Stimulated activated CD4-positive, alpha-beta T cell treated with anti-CD3 and anti-CD28 coated beads, Interleukin-1b, Interleukin-23, amount 100 ng/mL, for 1 hour (primary cell): ENCODE measurements at places on chromosomes 5 and 9.

DNA sequence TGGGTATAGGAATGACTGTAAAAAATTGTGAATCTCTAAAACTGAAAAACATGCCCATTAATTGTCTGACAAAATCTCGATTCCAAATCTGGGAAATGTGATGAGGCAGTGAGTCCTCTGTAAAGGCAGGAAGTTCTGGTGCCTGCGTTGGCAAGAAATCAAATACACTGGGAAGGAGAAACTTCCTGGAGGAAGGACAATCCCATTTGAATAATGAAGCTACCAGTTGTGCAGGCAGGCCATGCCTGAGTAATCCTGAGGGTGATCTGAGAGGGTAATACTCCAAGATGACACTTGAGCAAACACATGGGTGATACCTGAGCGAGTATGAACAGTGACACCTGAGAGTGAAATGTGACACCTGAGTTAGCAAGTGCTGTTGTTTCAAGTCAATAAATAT, 49.7 kb downstream of the KIF24 start:
- DNase-seq, result no peak

GRCh38 chr5:140690376-140690932, 716 bp downstream of the HARS1 start:
- no peak for DNase-seq

DNA sequence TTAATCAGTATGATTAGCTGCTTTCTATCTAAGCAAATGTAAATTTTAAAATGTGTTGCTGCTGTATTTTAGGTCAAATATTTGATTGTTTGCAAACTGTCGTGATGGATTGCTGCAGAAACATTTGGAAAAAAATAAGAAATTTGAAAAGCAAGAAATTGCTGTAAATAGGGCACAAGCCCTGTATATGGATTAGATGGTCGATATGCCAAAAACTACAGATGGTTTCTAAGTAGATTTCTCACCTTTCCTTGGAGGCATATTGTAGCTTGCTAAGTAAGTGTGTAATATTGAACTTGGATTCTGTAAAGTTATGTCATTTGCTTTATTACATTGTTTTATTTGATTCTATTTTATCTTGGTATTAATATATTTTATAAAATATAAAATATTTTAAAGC, 13.1 kb downstream of the LECT2 start:
- DNase-seq, result no peak

GRCh38 chr5:89299998-89300397, 417.0 kb upstream of the MEF2C start:
- DNase-seq, result no peak

DNA sequence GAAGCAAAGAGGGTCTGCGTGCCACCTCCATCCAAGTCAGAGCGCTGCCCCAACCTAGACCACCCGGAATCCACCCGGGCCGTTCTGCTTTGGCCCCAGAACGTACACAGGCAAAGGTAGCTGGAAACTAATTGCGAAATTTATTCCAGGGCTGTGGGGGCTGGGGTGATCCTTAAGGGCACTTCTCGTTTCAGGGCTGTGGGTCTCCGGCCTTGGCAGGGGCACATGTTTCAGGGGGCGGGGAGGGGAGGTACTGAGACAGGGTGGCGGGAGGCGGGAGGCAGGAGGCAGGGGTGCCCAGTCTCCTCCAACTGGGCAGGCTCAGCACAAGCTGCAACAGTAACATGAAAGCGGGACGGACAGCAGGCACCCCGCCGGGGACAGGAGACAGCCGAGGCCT, 26.1 kb downstream of the NR5A1 start:
- no peak for DNase-seq

DNA sequence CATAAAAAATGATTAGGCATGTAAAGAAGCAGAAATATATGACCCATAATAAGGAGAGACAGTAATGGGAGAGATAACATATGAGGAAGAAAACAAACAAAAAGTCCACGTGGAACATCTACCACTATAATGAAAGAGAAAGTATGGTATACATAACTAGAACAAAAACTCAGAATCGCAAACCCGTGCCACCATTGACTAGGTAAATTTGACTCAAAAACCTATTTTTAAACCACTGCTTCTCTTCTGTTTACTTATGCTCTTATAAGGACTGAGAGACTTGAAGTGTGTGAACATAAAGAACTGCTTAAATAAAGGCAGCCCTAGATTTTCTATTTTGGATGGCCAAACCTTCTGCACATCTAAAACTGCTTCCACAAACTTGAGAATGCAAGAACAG, 330.7 kb downstream of the CAAP1 start:
- DNase-seq, result no peak

- no peak for DNase-seq
Observed at GRCh38 chr5:109155625-109156024, 254.1 kb downstream of the PJA2 start.

DNA sequence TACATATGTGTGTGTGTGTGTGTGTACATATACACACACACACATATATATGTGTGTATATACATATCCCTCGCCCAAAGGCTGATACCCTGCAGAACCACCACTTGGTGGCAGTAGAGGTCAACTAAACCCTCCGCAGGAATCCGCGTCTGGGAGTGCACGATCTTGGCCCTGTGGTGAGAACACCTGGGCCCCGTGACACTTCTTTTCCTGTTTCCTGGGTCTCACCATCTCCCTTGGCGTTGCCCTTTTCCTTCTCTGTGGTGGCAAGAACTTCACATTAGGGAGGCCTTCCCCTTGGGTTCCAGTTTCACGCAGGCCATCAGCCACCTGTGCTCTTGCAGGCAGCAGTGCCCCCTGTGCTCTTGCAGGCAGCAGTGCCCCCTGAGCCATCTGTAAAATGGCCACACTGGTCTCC, 8.2 kb downstream of the IL9 start:
- DNase-seq, result peak; percentile 26

DNA sequence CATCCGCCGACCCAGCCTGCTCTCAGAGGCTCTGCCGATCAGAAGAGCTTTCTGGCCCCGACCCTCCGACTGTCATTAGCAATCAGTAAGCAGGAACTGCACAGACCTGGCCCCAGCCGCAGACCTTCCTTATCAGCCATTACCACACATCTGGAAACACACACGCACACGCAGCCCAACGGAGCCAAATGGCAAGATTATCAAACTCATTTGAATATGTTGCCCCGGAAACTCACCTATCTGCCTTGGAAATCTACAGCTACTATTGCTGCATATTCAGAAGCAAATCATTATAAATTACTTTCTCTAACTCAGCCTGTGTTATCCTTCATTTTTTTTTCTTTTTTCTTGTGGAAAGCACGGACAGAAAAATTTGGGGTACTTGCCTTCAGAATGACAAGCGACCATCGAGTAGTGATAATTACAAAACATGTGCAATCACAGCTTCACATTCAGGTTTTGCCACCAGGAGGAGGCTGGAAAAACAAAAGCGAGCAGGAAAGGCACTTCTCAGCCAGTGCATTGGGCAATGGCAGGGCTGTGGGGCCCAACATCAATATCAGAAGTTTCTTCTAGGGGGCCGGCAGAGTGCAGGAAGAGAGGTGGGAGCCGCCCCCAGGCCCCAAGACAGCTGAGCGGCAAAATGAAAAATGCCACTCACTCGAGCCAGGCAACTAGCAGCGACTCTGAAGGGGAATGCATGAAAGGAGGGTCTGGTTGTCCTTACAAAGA, 122.3 kb downstream of the VAV2 start:
- no peak for DNase-seq

DNA sequence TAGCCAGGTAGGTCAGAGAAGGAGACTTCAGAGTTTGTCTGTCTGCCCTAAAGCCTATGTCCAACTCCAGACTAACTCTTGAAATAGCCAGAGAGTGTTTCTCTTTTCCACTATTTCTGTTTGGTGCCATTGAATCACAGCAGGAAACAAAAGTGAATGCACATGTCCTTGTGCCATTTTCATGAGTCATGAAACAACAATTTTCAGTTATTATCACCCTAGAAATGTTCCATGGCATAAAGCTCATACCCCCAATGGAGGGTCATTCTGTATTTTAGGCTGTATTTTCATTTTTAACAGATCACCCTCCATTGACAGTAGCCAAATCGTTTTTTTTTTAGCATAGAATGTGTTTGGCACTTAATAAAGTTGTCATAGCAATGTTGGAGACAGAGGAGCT, 124.7 kb downstream of the PAPPA start:
- DNase-seq, result no peak

GRCh38 chr9:130207241-130207992, 35.2 kb downstream of the NCS1 start:
- DNase-seq, result no peak

GRCh38 chr9:109304347-109304746, 16.5 kb downstream of the EPB41L4B start:
- no peak for DNase-seq

GRCh38 chr5:5505815-5506214, 83.3 kb downstream of the ICE1 start:
- no peak for DNase-seq

- no peak for DNase-seq
Observed at GRCh38 chr9:124549016-124549415, 41.8 kb upstream of the NR5A1 start.

DNA sequence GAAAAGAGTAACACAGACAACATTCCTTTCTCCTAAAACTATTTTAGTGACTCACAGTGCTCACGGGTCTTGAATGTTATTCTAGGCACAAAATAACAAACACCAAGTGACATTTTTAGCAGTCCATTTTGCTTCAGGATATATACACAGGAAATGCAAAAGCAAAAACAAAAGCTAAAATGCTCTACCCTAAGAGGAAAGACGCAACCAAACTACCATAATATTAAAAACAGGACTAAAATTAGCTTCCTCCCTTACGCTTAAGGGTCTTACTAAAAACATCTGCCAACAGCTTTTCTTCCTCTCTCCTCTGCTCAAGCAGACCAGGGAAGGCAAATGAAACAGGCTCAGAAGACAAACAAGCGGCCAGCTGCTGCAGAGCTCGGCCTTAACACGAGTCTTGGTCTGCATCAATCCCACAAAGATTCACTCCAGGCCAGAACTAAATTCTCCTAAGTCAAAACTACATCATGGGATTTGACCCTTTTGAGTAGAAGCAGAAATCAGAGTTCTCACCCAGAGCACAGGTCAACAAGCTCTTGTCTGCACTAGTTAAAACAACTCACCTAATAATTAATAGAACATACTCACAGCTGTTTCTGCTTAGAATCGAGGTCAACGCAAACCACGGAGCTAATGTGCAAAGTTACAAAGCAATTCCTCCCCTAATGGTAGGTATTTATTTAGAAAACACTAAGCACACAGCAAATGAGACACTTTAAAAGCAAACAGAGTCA, 62.3 kb downstream of the RAPGEF1 start:
- DNase-seq, result no peak

- DNase-seq, result no peak
Observed at GRCh38 chr5:179330186-179330900, 14.9 kb downstream of the ADAMTS2 start.

DNA sequence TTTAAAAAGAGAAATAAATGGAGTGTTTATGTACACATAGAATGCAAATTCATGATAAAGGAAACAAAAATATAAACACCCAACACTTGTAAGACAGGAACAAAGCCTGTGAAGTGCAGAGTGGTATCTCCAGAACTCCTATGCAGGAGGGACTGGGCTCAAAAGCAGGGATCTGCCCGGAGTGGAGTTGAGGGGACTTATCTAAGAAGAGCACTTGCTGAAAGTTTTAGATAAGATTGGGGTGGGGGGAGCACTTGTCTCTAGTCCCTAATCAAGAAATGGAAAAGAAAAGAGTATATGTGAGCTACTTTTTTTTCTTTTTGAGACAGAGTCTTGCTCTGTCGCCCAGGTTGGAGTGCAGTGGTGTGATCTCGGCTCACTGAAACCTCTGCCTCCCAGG, 840.4 kb downstream of the MAT2B start:
- no peak for DNase-seq

DNA sequence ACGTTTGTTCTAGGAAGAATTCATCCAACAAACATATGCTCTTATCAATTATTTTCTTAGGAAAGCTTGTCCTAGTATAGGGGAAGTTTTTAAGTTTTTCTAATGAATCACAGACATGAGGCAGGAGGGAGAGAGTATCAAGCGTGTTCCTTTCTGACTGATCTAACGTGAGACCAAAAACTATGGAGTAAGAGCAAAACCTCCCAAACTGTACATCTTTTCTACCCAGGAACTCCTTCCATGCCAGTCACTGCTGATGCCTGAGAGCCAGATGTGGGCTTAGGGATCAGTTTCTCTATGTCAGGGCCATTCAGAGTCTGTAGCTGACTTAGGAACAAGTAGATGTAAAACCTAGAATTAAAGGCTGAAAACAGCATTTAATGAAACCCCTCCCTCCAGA, 51.7 kb upstream of the NFIB start:
- no peak for DNase-seq

DNA sequence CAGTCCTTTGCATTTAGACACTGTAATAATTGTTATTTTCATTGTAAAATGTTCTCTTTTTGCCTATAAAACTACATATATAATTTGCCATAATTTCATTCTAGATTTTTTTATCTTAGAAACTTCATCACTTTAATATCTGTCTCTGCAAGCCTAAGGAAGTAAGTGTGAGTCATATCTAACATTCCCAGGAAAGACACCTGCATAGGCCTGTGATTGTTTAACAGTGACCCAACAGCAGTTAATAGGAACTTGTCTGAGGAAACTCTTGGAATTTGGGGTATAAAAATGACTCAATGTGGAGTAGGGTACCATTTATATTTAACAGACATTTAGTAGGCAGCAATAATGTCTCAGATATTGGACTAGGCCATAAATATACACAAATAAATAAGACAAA, 229.2 kb upstream of the FAM174A start:
- DNase-seq, result no peak

GRCh38 chr5:37888476-37888875, 48.6 kb upstream of the GDNF start:
- no peak for DNase-seq

DNA sequence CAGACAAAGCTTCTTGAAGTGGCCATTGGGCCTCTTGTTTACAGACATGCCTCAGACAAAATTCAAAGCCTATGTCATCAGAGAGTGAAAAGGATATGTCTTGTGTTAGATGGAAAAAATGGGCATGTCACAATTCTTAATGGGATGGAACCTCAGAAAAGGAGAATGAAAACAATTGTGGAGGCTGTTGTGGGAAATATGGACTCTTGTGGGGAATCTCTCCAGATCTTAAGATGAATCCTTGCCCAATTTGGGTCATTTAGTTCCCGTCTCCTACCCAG, 19.5 kb downstream of the SLC22A5 start:
- DNase-seq, result no peak

DNA sequence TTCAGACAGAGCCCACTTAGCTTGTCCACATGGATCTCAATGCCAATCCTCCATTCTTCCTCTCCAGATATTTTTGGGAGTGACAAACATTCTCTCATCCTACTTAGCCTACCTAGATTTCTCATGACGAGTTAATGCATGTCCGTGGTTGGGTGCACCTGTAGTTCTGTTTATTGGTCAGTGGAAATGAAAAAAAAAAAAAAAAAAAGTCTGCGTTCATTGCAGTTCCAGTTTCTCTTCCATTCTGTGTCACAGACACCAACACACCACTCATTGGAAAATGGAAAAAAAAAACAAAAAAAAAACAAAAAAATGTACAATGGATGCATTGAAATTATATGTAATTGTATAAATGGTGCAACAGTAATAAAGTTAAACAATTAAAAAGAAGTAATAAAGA, 59.0 kb downstream of the BASP1 start:
- no peak for DNase-seq

GRCh38 chr9:76654575-76654974, 109.7 kb upstream of the PCA3 start:
- no peak for DNase-seq

- no peak for DNase-seq
Observed at GRCh38 chr5:130529511-130530485, 625.5 kb downstream of the CHSY3 start.

- DNase-seq, result no peak
Observed at GRCh38 chr5:154535535-154535934, 57.5 kb upstream of the HAND1 start.
